ENCODE measurements at places on chromosomes 3 and 15. TPM values are rescaled to one million over a fixed set of nuclear protein-coding genes. Genes with fewer than 3 reads are reported as not detected.

DNA sequence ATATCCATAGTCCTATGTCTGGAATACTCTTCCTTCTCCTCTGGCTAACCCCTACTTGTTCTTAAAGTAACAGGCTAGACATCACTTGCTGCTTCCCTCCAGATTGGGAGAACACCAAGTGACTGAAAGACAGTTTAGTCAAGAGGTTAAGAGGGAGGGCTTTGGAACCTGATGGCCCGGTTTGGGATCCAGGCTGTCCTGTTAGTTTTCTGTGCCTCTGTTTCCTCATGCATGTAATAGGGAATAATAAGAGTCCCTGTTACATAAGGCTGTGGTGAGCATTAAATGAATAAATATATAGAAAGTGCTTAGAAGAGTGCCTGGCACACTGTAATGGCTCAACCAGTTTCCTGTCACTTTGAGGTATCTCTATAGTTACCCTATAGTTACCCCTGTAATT is 66.3 kb downstream of the TAMM41 start:
- no peak for DNase-seq

DNA sequence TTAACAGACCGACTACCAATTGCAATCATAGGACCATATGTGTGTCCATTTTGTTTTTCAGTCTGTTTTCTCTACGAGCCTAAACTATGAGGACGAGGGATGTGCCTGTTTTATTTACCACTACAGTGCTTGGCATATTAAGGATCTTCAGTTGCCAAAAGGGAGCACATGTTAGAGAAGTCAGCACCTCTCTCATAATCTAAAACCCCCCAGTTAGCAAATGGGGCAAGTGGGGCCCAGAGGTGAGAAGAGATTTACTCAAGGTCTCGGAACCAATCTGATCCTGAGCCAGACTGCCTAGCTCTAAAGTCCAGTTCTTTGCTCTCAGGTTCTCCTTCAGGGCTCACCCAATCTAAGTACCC is 578 bp upstream of the PODXL2 start:
- DNase-seq, result no peak

DNA sequence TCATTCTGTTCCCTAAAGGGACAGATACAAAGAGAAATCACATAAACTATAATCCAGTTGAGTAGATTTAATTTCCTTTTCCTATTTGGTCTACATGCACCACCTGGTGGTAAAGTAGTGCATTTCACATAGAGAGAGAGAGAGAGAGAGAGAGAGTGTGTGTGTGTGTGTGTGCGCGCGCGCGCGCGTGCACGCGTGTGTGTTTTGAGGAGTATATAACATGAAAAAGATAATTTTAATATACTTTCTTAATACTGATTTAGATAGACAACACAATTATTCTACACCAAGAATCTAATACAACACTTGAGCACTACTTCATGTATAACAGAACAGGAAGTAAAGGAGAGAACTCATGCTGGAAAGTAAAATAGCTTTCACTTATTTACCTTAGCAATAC is 1.1 kb upstream of the FGF7 start:
- DNase-seq, result peak; percentile 24

The GOLGA8R gene
- total RNA-seq, result 0.04 TPM

GRCh38 chr3:108011616-108012015 is 79.2 kb downstream of the CD47 start:
- DNase-seq, result no peak

DNA sequence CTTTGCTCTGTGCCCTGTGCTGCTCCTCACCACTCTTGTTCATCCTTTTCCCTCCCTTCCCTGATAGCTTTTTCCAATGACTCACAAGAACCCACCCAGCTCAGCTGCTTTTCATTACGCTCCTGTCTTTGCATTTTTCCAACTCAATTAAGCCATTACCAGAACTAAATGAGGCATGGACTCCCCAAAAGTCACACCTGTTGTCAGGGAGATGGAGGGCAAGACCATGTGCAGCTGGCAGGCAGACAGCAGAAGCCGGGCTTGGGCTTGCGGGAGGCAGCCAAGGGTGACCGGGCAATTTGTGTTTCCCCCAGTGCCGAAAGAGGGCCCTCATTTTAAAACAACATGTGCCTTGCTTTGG is 64.3 kb downstream of the CASR start:
- no peak for DNase-seq

The STX19 gene
- total RNA-seq, result not detected

DNA sequence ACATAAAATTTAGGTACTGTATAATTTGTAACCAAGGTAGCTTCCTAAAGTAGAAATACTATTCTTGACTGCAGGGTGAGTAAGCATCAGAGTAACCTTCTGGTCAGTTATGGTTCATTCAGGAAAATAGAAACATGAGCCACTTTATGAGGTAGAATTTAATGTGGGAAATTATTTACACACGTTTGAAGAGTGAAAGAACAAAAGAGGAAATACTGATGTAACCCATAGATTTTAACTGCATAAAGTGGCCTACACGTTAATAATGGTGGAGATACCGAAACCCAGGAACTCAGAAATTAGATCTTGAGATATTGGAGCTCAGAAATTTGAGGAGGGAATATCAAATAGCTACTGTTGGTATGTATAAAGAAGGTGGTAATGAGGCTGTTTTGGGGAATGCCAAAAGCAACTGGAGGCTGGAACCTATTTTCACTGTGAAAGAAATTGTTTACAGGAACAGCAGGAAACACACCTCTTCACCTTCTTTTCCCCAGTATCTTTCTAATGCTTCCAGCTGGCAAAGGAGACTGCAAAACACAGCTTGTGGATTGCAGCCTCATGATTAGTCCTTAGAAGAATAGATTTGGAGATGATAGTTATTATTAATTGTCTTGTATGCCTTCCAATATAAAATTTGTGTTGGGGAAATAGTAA is 216.1 kb downstream of the DOCK3 start:
- DNase-seq, result no peak

GRCh38 chr3:59820352-59820934 is 770.6 kb upstream of the CFAP20DC start:
- no peak for DNase-seq
